ENCODE measurements at places on chromosomes 1 and 21.

- DNase-seq: no peak
These were observed 156.5 kb downstream of the FGGY start for GRCh38 chr1:59453297-59453968.

GRCh38 chr21:37670883-37671282 is 245.4 kb downstream of the KCNJ6 start:
- DNase-seq: no peak

GRCh38 chr1:159889821-159890252 is 10.1 kb downstream of the CFAP45 start:
- DNase-seq: peak; percentile 57

DNA sequence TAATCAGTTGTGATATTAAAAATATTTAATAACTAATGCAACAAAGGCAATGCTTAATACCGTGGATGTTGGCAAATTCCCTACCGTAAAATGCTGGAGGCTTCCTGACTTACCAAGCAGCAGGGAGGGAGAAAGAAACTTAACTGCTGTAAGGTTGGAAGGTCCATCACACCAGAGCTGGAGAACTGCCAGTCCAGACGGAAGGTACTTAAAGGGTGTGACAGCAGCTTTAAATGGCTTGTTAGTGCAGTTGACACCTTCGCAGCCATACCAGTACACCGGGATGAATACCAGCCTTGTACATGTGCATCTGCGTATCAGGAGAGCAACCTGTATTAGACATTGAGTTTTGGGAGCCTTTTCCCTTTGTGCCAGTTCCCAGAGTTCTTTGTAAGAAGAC is 269.5 kb upstream of the NCAM2 start:
- no peak for DNase-seq

GRCh38 chr1:5991381-5992025 is 722 bp downstream of the NPHP4 start:
- DNase-seq: peak; percentile 54

- no peak for DNase-seq
These were observed 1.9 kb downstream of the DDAH1 start for GRCh38 chr1:85462931-85463649.
